ENCODE measurements at places on chromosomes 2 and 18.

GRCh38 chr2:167681234-167682015 is 566.0 kb downstream of the STK39 start:
- DNase-seq: no peak

GRCh38 chr18:76565238-76566173 is 70.5 kb upstream of the ZNF516 start:
- DNase-seq: no peak

DNA sequence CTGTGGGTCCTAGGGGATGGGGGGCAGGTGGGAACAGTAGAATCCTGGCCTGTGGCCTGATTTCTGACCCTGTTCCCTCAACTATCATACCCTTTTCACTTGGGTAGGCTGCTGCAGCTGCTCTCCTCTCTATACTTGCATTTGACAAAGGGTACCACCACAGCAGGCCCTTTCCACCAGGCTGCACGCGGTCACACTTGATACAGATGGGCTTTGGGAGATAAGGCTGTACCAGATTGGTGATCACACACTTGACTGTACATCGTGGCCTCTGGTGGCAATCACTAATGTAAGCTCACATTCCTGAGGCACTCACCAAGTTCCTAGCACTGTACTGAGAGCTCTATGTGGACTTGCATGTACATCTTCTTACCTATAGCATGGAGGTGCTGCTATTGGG is 1.6 kb upstream of the RALB start:
- no peak for DNase-seq

DNA sequence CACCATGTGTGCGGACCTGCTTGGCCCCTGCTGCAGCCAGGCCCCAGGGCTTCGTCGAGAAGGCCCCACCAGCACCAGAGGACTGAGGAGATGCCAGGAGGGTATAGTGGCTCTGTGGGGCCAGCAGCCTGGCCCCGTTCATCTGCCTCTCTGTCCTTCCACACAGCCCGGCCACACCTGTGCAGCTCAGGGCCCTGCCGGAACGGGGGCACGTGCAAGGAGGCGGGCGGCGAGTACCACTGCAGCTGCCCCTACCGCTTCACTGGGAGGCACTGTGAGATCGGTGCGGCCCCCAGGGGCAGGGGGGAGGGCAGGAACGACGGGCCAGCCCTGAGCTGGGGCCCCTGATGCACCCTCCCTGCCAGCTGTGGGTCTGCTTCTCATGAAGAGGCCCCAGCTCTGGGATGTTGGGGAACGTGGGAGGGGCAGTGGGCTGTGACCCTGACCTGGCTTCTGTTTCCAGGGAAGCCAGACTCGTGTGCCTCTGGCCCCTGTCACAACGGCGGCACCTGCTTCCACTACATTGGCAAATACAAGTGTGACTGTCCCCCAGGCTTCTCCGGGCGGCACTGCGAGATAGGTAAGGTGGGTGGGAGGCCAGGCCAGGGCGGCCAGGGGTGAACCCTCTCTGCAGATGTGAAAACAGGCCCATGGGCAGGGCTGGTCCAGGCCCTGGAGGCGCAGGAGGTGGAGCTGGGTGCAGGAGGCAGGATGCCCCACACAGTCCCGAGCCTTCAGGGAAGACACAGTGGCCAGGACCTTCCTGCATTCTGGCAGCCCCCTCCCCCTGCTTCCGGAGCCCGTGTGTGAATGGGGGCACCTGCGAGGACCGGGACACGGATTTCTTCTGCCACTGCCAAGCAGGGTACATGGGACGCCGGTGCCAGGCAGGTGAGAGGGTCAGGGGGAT is 50.3 kb downstream of the MTERF4 start:
- DNase-seq: no peak

GRCh38 chr2:120451334-120451733 is 105.4 kb downstream of the INHBB start:
- DNase-seq: no peak

DNA sequence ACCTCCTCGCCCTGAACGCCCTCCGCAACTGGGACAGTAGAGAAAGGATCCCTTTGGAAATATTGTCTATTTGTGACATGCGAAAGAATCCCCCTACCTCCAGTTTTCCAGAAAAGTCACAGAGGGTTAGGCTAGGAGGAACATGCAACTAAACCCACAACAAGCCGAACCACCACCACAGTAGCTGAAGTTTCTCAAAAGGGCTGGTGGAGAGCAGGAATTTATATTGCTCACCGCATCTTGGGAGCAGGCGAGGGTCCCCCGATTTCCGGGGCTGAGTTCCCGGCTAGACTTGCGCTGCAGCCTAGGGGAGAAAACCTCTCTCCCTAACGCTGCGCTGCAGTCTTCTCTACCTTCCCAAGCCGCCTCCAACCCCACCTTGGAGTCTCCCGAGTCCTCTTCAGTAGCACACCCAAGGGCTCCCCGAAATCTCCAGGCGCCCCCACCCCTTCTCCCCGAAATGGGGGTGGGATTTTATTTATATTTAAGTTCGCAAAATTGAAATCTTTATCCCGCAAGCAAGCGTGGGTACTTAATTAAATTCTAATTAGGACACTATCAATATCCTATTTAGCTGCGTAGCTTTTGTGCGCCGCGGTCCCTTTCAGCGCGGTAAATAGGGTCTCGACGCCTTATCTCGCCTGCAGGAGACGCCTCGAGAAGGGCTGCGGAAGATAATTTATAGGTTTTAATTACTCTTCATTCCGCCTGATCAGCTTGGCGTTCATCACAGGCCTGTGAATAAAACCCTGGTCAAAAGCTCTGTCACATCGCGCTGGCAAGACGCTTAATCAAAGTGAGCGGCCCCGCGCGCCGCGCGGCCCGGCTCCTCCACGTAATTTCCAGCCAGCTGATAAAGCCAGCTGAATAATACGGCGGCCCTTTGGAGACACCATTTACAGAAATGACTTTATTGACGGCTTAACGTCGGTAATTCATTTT is 2.0 kb upstream of the EN1 start:
- DNase-seq: no peak

GRCh38 chr2:19476327-19476726 is 117.9 kb upstream of the OSR1 start:
- no peak for DNase-seq

- no peak for DNase-seq
Observed at GRCh38 chr18:54279477-54280219, 10.3 kb downstream of the POLI start.

DNA sequence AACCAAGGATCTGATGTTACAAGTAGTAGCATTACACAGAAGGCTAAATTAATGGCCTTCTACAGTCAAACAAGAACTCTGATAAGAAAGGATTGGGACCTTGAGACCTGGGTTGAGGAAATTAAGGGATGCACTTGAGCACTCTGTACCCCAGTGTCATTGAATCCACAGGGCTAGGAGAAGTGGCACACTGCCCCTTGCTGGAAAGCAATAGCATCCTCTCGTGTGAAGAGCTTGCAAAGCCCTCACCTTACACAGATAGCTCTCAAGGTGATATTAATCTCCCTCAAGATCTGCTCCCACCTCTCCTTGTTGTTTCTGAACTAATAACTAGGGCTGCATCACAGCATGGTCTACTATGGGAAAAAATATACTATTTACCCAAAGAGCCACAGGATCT is 26.5 kb upstream of the CHST9 start:
- no peak for DNase-seq

DNA sequence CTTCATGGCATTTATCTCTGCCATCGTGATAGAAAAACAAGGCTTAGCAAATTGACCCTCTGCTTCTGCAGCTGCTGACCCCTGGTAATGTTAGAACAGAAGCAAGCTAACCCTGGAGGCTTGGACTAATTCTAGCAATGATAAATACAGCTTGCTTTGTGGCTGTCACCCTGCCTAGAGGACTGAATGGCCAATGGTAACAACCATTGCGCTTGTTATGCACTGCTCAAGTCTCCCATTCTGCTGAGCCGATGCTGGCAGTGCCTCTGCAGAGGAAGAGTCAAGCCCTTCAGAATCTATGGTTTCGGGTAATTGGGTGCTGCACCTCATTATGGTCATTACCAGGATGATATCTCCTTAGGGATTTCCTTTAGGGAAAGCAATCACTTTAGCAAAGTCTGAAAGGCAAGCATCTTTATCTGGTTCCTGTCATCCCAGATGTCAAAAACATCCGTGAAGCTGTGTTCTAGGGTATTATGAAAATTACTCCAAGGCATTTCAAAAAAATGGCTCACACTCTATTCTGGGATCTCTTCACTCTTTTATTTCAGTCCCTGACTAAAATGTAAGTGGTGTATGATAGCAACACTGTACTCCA is 186.8 kb upstream of the DLGAP1 start:
- DNase-seq: no peak

DNA sequence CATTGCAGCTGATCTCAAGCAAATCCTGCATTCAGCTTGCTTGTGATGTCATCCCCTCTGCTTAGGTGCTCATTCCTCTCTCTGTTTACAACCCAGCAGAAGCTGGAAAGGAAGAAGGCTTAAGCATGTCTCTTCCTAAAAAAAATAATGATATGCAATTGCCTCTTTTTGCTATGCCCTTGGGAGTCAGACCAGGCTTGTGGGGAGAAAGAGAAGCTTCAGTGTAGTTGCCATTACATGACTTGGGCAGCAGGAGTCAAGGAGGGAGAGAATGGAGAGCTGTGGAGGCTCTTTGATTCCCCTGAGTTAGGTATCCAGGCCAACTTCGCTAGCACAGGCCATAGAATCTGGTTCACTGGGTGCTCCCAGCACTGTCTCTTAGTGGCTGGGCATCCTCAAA is 101.1 kb downstream of the MAPK4 start:
- DNase-seq: no peak

DNA sequence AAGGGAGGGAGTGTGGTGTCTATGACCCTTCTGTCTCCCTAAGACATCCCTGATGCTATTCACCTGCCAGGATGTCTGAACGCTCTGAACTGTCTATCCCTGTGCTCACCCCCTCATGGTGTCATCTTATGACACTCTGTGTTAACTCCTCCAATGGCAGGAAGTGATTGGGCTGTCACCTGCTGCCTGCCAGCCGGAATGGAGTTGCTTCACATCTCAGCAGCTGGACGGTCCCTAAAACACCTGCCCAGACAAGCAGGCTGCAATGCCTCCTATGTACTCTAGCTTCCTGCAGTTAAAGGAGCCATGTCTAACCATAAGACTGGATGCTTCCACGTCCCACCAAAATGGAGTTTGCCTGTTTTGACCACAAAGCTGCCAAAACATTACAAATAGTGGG is 99.9 kb downstream of the CPO start:
- no peak for DNase-seq

- no peak for DNase-seq
Observed at GRCh38 chr2:17276220-17276619, 242.0 kb downstream of the RAD51AP2 start.

DNA sequence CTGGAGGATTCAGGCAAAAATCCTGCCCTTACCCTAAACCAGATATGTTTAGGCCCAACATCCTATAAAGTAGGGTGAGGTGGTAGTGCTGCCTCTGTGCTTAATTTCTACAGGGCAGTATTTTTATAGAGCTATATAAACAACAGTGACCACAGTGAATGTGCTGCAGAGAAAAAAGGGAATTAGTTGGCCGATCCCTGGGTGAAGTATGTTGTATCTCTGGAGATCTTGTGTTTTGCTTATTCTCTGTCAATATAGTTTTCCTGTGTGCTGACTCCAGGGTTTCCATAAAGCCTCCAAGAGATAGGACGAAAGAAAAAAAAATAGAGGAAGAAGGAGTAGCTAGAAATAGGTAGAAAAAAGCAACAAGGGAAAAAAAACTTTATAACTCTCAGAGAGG is 88.9 kb upstream of the THOC1 start:
- no peak for DNase-seq

DNA sequence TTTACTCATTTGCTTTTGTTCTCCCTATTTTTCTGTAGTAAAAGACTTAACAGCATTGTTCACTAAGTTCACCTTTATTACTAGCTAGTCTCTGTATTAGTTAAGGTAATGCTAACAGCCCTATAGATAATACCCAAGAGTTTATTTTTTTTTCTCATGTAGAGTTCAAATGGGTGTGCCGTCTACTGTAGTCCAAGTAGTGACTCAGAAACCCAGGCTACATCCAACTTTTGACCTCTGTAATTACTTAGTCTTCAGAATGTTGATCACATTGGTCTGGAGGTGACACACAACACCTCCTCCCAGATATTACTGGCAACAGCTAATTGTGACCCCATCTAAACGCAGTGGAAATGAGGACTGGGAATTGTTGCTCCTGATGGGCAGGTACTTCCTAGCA is 7.7 kb downstream of the COQ10B start:
- no peak for DNase-seq

- peak; percentile 44 for DNase-seq
Observed at GRCh38 chr2:8682719-8683667, 1.1 kb downstream of the ID2 start.

- DNase-seq: no peak
Observed at GRCh38 chr2:168396131-168396530, 59.9 kb upstream of the CERS6 start.

DNA sequence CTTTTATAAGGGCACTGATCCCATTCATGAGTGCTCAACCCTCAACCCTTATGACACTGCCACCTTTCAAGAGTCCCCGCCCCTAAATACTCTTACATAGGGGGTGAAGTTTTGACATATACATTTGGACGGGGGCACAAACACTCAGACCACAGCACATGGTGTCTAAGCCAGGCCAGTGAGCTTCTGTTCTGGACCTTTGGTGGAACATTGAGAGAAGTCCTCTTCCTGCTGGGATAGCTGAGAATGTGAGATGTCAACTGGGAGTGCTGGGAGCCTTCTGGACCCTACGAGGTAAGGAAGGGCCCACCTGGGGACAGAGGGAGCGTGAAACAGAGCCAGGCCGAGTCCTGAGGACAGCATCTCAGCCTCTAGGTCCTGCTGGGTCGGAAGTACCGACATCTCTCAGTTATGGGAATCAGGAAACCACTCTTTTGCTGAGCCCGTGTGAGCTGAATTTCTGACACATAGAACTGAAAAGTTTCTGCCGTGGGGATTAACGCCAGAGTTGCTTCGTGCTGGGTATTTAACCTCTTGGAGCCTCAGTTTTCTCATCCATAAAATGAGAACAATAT is 114.9 kb downstream of the PDCL3 start:
- DNase-seq: no peak

- no peak for DNase-seq
Observed at GRCh38 chr2:201913201-201913600, 106.9 kb downstream of the CDK15 start.

- peak; percentile 52 for DNase-seq
Observed at GRCh38 chr2:232444409-232445148, 11.4 kb upstream of the ALPI start.

- DNase-seq: no peak
Observed at GRCh38 chr2:160287476-160287875, 87.4 kb upstream of the ITGB6 start.

- no peak for DNase-seq
Observed at GRCh38 chr2:88856409-88857135, 165.1 kb downstream of the RPIA start.

DNA sequence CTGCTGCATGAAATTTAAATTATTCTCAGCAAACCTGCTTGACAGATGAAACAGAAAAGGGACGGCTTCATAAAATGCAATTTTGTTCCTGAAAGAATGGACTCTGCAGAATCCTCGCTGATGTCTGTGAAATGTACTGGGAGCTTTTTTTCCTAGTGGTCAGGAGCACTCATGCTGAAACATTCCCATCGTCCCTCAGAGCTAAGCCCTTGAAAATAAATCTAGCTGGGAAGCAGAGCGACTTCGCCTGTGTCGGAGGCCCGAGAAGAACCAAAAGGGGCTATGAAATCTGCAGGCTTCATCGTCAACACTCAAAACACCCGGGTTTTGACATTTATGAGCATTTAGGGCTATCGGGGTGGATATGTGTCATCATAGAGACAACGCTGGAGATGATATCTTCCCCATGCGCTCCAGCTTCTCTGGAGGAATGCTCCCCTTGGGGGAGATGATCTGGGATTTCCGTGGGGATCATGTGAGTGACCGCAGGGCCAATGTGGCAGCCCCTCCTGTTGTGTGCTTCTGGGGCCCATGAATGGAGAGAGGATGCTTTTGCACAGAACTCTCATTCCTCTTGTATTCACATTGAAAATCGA is 182.3 kb downstream of the KLHL29 start:
- DNase-seq: no peak
